ENCODE measurements at places on chromosomes 13 and 19. TPM values are rescaled to one million over a fixed set of nuclear protein-coding genes. Genes with fewer than 3 reads are reported as not detected.

GRCh38 chr19:57850553-57851017, 926 bp downstream of the ZNF587 start:
- DNase-seq = no peak

DNA sequence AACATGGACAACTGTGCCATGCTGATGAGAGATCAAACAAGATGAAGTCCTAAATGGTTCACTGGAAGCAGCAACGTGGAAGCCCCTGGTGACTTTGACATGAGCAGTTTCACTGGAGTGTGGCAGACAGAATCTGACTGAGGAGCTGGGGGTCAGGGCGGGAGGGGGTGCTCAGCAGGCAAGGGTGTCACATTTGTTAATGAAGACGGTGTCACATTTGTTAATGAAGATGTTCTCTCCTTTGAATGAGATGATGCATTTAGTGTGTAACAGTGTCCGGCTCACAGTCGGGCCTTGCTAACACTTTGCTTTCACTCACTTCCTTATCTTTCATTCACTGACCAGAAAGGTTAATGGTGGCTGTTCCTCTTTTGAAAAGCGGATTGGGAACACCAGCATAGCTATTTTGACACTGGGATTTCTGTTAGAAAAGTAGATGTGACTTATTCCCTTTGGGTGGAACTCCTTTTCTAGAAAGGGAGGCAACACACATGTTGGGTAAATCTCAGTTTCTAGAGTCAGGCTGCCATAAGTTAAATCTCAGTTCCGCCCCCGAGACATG, 693.7 kb downstream of the UQCRFS1 start:
- DNase-seq = no peak

DNA sequence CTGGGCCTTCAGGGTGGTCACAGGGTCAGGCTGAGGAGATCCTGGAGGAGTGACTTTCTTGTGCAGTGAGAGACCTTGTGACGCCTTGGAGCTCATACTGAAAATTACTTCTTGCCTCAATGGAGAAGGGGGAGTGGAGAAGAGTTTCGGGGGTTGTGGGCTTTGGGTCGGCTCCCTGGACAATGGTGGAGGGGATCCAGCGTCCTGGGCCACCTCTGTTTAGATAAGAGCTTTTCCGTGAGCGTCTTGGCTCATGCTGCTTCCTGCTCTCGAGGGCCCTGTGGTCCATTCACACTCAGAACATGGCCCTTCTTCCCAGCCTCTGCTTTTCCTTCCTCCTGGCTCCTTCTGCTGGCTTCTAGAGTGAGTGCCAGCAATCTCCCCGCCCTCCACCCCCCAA, 81.9 kb downstream of the FLT1 start:
- no peak for DNase-seq

- DNase-seq = no peak
Measured at GRCh38 chr13:106433066-106433465, 102.4 kb downstream of the EFNB2 start.

GRCh38 chr13:28048768-28049167, 51.6 kb downstream of the FLT3 start:
- no peak for DNase-seq

Gene C1QTNF9B
- total RNA-seq = 0.20 TPM

Gene MYH14
- 38.4 TPM for total RNA-seq

Gene MISP
- total RNA-seq = 1.2 TPM

Measured in skin of body (tissue), 3 donors.